ENCODE measurements at places on chromosomes 2 and 18.

DNA sequence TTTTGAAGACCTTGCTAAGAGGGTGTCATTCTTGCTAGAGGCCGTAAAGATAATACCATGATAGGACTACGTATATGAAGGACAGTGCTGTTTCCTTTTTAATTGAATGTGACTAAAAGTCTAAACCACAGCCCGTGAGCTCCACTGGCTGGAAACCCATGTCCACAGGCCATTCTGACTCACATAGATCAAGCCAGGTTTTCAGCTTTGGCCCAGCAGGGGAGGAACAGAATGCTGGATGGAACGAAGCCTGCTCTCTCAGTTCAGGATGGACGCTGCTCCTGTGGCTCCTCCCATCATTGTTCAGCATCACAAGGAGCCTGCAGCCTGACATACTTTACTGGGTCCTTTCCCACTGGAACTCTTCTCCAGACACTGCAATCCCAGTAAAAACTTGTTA is 47.6 kb downstream of the ALPK2 start:
- no peak for DNase-seq

- DNase-seq: no peak
Observed at GRCh38 chr18:67310826-67311225, 205.7 kb downstream of the DSEL start.

DNA sequence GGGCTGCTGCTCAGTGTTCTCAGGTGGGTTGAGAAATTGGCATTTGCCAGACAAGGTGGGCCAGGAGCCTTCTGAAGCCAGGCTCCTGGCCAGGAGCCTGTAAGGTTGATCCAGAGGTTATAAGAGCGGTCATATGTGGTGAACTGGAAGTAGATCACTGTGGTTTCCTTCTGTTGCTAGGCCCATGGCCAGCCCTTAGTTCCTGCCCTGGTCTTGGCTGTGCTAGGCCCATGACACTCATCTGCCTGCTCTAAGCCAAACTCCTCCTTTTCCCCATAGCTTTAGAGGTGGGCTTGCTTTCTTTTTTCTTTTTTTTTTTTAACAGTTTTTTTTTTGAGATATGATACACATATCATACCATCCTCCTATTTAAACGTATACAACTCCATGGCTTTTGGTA is 5.0 kb upstream of the MGAT5 start:
- no peak for DNase-seq

DNA sequence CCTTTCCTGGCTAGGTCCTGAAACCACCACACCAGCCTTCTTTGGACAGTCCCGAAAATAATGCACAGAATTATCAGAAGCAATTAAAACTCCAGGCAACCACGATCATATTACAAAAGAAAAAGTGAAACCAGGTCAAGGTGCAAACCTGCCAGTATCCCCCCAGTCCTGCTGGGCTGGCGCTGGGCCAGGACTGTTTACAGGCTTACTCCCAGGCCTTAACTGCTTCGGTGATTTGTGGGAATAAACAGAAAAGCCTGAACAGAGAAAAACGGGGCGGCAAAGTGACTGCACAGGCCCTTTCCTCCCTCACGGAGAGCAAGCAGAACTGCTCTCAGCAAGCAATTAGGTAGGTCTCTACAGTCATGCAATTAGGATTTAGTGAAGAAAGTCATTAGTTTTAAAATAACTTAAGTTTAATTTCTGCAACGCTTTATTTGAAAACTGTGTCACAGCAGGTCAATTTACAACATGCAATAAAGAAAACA is 1.3 kb downstream of the HDAC4 start:
- DNase-seq: no peak

DNA sequence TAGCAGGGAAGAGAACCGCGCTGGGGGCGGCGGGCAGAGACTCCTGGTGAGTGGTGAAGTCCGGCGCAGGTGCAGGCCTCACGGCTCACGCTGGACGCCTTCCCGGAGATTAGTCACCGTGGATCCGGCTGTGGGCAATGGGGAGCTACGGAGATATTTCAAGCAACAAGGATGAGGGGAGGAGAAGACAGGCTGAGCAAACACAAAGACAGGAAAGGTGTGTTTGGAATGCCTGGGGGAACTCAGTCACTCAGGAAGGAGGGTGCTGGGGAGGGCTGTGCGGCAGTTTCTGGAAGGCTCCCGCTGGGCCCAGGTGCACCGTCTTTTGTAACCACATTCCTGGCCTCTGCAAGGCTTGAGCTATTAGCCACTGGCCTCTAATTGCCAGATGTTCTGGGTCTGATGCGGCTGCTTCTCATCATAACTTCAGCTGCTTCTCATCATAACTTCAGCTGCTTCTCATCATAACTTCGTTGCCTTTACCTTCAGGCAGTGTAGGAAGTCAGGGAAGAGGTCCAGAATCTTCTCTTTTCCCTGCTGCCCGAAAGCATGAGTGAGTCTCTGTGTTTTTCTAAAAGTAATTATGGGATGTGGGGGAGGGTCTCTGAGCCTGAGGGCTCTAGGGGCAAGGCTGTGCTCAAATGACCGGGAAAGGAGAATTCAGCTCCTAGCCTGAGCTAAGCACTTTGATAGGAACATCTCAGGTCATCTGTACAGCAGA is 118.9 kb downstream of the PXDN start:
- peak; percentile 58 for DNase-seq

GRCh38 chr18:24494586-24494985 is 34.1 kb downstream of the HRH4 start:
- DNase-seq: no peak

GRCh38 chr2:1891971-1892486 is 147.7 kb upstream of the PXDN start:
- DNase-seq: no peak

- DNase-seq: no peak
Observed at GRCh38 chr18:37438417-37439180, 127.0 kb downstream of the CELF4 start.

DNA sequence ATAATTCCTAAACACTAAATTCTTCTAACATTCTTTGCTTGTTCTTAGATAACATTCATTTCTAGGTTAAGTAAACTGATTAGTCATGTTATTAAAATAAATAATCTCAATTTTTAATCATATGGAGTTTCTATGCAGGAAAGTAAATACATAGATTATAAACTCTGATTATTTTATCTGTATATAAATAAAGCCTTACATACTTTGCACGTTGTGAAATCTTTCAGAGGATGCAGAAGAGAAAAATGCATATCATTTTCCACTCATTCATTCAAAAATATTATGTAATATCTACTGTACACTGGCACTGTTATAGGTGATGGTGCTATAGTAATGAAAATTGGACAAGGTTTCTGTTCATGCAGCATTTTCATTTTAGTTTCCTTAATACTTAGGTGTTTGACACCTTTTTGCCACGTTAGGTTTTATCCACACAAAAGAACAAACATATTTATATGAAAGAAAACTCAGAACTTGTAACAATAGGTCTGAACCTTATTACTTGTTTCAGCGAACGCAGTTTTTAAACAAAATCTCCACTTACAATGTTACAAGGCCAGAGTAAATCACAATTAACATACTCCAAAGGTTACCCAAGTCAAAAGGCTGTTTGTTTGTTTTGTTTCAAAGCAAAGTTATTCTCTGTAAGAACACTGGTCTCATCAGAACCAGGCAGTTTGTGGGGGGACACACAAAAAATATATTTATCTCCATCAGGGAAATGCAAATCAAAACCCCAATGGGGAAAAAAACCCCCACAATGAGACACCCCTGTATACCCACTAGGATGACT is 27.4 kb downstream of the ADAM17 start:
- no peak for DNase-seq

- no peak for DNase-seq
Observed at GRCh38 chr18:76476665-76477561, 18.1 kb downstream of the ZNF516 start.

GRCh38 chr2:38224821-38225437 is 149.0 kb upstream of the CYP1B1 start:
- no peak for DNase-seq

DNA sequence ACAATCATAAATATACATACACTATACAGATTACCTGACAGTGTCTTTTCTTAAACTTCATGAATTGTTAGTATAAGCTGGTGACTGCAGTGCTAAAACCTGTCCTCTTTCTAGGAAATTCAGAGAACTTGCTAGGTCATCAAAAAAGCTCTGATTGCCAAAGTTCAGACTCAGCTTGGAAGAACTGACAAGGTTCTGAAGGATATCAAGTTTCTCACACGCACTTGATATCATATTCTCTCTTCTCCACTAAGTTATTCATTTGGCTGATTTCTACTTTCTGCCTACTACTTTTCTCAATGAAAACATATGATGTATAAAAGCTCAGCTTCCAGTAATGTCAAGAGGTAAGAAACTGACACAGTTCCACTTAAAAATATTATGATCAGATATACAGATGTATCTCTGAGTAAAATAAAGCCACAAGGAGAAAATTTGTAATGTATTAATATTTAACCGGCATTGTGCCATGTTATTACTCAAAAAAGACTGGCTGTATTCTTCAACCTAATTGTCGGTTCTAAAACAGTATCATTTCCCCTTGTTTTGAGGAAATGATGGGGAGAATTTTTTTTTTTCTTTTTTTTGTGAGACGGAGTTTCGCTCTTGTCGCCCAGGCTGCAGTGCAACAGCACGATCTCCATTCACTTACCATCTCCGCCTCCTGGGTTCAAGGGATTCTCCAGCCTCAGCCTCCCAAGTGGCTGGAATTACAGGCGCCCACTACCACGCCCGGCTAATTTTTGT is 2.4 kb downstream of the OSBPL1A start:
- no peak for DNase-seq

DNA sequence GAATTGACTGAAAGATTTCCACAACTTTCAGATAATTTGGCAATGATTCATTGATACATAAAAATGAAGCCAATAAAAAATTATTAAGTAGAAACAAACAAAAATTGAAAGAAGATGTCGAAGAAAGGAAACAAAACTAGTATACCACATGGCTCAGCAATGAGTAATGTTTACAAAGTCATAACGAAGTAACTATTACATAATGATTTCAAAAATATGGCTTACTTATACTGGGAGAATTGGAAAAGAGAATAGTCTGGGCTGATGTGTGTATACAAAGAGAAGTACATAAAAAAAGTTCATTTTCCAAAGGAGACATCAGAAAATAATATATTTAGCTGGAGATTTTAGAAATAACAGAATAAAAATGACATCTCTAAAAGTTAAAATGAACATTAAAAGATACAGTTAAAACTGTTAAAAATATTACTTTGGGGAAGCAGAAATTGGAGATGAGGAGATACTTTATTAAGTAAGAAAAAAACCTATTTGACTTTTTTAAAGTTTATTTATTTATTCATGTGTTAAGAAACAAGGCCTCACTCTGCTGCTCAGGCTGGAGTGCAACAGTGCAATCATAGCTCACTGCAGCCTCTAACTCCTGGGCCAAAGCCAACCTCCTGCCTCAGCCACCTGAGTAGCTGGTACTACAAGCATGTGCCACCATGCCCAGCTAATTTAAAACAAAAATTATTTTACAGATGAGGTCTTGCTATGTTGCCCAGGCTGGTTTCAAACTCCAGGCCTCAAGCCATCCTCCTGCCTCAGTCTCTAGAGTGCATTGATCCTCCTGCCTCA is 409.7 kb upstream of the PIK3C3 start:
- no peak for DNase-seq

DNA sequence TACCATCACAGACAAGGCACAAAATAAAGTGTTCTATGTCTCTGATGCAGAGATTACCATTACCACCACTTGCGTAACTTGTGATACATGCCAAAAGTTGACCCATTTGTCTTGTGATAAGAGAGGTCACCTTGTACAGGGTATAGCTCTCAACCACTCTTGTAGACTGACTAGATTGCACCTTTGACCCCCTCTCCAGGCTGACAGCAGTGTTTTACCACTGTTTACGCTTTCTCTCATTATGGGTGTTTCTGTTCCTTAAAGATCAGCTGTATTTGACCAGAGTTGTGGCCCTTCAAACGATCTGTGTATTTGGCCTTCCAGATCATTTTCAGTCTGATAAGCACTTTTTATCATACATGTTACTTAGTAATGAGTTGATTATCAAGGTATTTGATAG is 215.7 kb upstream of the HNMT start:
- no peak for DNase-seq

- no peak for DNase-seq
Observed at GRCh38 chr2:128604045-128604444, 285.4 kb upstream of the HS6ST1 start.

GRCh38 chr2:44549856-44550255 is 188.1 kb downstream of the CAMKMT start:
- DNase-seq: no peak

DNA sequence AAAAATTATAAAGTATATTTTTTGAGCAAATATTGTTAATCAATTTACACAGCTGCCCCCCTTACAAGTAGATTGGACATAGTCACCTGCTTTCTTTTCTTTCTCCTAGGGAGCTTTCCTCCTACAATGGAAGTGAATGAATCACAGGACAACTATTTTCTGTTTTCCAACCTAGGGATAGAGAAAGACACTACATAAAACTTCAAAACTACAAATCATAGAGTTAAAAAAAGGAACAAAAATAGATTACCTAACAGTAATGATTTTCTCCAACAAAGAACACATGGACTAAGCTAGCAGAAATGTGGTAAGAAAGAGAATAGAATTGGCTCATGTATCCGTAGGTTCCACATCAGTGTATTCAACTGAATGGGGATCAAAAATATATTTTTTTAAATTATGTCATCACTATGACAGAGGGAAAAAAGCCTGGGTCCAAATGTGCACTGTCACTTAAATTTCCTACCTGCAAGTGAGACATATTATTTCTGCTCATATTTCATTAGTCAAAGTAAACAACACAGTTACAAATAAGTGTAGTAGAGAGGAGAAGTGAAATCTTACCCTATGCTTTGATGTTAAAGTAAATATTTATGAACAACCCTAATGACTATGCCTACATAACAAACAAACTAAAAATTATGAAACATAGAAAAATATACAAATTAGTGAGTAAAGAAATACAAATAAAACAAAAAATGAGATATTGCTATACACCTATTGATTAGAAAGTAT is 756.7 kb downstream of the SOCS6 start:
- no peak for DNase-seq

DNA sequence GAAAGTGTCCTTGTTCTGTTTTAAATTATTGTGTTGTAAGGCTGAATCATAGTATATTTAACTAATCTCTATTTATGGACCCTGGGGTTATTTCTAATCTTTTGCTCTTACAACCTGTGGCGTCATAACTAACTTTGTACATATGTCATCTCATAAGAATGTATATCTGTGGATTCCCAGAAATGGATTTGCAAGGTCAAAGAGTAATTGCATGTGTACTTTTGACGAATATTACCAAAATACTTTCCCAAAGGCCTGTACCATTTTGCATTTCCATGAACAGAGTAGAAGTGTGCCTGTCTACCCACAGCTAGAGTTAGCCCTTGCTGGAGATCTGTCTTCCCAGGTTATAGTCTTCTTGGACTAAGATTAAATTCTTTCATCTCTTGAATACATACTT is 42.8 kb downstream of the SEMA4F start:
- DNase-seq: no peak

GRCh38 chr18:71405169-71405809 is 1116.4 kb downstream of the SOCS6 start:
- DNase-seq: no peak

GRCh38 chr2:60794271-60794863 is 38.3 kb downstream of the PAPOLG start:
- no peak for DNase-seq

- DNase-seq: no peak
Observed at GRCh38 chr18:73038336-73038735, 170.5 kb upstream of the NETO1 start.

Data from brain pericyte (primary cell).